ENCODE measurements at places on chromosomes 5 and 9.

DNA sequence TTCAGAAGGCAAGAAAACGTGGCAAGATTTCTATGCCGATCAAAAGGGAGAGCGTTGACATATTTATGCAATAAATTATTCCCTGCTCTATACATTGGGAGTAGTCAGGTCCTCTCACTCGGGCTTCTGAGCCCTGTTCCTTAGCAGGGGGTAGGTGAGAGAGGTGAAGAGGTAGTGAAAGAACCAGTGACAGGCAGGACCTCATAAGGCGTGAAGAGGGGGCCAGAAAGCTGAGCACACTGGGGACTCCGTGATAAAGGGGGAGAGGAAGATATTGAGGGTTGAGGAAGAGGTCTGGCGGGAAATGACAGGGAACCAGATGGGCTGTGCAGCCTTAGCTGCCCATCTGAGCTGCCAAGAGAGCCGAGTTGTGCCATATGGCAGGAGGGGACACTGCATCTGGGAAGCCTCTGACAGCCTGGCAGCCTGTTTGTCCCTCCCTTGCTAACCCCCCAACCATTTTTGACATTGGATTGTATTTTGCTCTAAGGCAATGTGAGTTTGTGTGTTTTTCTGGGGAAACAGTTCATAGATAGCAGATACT is 782 bp upstream of the CDC20B start:
- no peak for DNase-seq

DNA sequence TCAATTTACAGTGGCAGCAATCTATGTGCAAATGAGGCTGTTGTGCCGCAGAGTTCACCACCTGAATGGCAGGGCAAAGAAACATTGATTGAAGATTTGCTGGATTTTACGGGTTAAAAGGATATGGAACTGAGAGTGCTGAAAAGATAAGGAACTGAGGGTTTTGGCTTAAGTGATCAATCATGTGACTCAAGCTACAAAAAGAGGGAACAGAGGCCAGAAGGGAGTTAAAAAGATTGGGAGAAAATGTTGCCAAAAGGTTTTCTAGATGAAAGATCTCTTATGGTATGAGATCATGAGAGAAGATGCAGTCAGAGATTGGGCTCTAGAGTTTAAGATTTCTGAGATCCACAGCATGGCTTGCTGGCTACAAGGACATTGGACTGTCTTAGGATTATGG is 7.9 kb upstream of the RIMOC1 start:
- DNase-seq = no peak

DNA sequence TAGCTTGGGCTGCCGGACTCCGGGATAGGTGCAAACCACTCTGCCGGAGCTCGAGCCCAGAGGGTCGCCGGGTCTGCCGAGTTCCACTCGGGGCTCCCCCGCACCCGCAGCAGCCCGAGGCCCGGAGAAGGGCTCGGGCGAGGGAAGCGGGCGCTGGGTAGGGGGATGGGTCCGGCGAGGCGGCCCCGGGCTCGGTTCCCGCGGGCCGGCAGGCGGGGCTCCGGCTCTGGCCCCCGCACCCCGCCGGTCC is 507 bp downstream of the RICTOR start:
- DNase-seq = no peak

- no peak for DNase-seq
Measured at GRCh38 chr5:110371011-110371724, 355.3 kb downstream of the TMEM232 start.

DNA sequence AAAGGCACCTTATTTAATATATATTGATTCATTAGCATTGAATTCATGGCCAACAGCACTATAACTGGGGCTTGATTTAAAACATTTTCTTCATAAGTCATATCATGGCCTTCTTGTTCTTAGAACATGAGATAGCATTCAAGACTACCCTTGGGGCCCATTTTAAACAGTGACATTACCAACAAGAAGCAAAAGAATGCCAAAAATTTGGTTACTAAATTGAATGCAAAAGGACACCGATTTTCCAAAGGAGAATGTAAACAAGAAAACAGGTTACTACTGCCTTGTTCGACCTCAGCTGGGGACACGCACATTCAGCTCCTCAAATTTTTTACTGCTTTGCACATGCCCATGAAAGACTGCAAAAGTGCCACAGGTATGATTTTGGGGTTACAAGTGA is 219.4 kb upstream of the TLE4 start:
- DNase-seq = no peak

All from stimulated activated CD4-positive, alpha-beta T cell treated with anti-CD3 and anti-CD28 coated beads, Interleukin-2, amount 100 ng/mL, for 48 hours (primary cell).